NCI-H446 treated with DMSO at 0.1 percent for 48 hours (cell line): ENCODE measurements at places on chromosomes 7 and 10.

DNA sequence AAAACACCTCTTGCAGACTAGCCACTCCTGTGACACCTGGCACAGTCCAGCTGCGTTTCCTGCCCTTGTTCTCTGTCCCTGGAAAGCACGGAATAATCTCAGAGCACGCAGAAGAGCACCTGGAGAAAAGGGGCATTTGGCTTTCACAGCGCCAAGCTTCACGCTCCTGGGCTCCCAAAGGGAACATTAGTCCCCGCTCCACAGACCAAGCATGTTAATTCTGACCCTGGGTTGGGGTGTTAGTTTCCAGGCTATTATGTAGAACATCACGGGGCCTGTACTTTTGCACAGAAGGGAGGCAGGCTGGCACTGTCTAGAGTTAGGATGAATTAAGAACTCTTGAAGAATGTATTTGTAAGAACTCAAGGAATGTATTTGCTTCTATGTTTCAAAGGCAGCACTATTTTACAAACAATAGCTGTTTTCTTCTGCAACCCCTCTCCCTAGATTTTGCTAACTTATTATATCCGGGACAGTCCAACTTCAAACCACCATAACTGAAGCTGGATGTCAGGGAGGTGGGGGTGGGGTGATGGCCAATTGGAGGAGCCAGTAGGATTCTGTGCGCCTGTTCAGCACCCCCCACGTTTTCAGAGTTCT lies 62.2 kb upstream of the TRIM8 start:
- DNase-seq, result no peak

DNA sequence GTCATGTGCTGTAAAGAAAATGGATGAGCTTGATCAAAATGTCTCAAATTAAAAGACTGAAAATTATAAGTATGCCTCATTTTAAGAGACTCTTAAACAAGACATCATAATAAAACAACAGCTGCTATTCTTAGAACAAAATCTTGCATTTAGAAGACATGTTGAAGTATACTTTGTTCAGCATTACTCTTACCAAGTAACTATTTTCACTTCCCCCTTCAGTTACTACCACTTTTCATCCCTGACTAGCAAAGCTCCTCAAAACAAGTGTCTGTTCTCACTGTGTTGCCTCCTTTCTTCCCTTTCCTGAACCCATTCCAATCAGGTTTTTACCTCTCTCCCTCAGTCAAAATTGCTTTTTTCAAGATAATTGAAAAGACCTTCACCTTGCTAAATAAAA lies 31.6 kb downstream of the ELAPOR2 start:
- no peak for DNase-seq

GRCh38 chr7:133412942-133413341 lies 160.1 kb downstream of the EXOC4 start:
- DNase-seq, result no peak

- DNase-seq, result no peak
Observed at GRCh38 chr10:104288355-104288754, 19.4 kb downstream of the GSTO2 start.

GRCh38 chr10:51786684-51787035 lies 87.3 kb upstream of the CSTF2T start:
- no peak for DNase-seq

GRCh38 chr10:97066877-97067555 lies 118.7 kb downstream of the SLIT1 start:
- no peak for DNase-seq

DNA sequence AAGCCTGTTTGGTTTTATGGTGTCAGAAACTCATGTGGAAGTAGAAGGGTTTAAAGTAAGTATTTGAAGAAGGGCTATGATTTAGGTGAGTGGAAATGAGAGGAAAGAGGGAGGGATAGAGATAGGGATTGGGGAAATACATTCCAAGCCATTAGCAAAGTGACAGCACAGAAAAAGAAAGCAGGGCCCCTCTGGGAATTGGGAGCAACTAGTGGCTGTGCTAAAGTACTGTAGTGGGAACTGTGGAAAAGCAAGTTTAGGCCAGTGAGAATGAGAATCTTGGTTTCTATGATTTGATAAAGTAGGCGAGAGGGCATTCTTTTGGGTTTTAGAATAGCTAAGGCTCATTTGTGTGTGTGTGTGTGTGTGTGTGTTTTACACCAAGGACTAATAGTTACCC lies 5.0 kb downstream of the PRKG1 start:
- no peak for DNase-seq

DNA sequence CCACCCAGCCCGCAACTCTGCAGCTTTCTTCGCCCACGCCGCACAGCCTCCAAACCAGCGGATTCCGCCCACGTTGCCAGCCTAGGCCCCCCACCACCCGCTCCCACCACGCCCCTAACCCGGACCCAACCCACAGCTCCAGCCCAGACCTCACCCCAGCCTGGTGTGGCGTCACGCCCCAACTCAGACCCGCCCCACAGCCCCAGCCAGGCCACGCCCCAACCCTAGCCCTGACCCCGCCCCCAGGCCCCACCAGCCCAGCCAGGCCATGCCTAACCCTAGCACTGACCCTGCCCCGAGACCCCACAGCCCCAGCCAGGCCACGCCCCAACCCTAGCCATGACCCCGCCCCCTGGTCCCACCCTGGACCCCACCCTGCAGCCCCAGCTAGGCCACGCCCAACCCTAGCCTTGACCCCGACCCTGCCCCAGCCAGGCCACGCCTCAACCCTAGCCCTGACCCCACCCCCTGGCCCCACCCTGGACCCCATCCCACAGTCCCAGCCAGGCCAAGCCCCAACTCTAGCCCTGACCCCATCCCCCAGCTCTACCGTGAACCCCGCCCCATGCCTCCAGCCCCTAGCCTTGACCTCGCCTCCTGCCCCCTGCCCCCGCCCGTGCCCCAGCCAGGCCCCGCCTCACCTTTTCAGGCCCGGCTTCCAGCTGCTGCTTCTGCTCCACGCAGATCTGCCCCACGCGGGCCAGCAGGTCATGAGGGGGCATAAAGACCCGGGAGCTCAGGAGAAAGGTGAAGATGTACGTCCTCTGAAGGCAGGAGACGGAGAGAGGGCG lies 64.0 kb downstream of the RASGEF1A start:
- DNase-seq, result no peak

DNA sequence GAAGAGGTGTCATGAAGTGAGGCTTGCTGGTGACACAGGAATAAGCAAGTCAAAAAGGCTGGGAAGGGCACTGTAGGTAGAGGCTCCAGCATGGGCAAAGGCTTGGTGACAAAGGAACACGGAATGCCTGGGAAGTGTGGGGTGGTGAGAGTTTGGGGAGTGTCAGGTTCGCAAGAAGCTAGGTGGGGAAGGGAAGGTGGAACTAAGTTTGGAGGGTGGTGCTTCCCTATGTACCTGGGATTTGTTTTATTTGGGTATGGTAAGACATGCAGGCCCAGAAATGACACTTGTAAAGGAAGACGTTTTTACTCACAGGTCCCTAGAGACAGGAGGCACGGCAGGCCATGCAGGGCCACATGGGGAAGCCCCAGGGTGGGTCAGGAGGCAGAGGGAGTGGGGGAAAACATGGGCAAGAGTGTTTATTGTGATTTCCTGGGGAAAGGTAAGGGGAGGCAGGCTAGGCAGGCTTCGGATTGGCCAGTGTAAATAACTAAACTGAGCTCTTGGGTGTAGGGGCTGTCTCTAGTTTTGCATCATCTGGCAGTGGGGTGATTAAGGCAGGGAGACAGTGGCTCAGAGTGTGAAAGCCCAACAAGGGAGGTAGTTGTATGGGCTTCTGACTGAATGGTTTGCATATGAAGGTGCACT lies 52.1 kb downstream of the SH2D4B start:
- DNase-seq, result no peak

- DNase-seq, result no peak
Observed at GRCh38 chr10:70726909-70727495, 54.7 kb downstream of the ADAMTS14 start.

GRCh38 chr10:88944813-88945212 lies 7.8 kb downstream of the ACTA2 start:
- no peak for DNase-seq

GRCh38 chr7:2004841-2005725 lies 227.7 kb downstream of the MAD1L1 start:
- DNase-seq, result no peak

DNA sequence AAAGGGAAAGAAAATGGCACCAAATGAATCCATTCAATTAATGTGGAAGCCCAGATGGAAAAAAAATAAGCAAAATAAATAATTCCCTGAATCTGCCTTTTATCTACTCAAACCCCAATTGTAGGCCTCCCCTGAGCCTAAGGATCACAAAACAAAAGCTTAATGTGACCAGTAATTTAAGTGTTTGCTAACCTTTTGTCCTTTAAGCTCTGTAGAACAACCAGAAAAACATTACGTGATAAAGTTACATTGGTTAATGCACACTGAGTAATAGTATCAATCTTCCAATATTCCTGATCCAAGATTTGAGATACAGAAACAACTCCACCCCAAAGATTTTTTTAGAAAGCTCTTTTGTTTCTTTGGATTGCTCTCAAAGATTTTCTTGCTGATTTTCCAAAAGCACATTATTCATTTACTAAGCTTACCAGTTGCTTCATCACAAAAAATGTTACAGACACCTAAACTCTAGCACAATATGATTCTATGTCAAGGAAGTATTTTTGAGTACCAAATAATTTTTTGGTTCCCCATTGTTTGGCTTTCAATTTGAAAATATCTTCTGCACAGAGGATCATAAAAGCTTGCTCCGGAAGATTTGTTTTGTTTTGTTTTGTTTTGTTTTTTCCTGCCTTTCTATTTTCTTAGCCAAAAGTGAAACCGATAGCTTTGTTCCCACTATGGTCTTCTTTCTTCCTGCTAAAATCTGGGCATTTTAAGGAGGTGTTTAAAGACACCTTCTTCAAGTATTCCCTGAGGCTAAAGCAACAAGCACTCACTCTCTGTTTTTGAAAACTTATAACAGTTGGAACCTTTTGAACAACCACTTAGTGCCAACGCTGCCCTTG lies 54.2 kb downstream of the TRIL start:
- no peak for DNase-seq

DNA sequence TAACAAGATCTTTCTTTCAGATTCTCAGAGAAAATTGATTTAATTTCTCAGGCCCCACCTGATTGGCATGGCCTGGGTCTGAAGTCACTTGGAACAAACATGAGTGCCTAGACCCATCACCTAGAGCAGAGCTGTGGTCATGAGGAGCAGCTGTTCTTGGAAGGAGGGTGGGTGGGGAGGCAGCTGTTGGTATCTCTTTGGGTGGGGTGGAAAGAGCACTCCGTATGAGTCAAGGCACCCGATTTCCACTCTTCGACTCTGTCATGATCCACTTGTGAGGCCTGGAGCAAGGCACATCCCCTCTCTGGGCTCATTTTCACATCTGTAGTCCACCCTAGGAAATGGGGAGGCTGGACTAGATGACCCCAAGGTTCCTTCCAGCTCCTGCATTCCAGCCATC lies 156.7 kb downstream of the C10orf105 start:
- DNase-seq, result no peak

DNA sequence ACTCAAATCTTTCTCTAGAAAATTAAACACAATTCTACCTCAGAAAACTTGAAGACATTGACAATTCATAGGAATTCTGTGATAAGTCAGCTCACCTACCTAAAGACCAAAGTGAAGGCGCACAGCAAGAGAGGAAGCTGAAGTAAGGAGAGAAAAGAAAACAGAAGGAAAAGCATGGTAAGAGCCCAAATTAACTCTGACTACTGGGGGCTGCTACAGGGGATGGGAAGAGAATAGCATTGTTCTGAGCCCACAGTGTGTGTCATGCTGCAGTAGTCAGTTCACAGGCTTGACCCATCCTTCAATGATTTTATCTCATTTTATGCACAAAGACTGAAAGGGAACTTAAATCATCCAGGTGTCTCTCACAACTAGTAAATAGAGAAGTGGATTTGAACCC lies 111.3 kb downstream of the PTEN start:
- DNase-seq, result no peak

DNA sequence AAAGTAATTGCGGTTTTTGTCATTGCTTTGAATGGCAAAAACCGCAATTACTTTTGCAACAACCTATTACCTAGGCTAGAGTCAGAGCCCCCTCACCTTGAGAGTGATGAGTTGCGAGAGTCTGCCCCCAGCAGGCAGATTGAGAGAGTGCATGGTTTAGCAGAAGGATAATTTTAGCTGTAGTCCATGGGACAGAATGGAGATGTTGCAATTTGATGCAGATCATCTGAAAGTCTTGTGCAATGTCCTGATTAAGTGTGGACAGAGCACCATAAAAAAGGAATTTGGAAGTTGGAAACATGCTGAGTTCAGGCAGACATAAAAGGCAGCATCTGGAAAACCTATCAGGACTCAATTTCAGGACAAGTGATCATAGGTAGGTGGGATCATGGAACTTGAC lies 48.7 kb downstream of the GPR141 start:
- no peak for DNase-seq
